ENCODE measurements at places on chromosomes 3 and 15.

- no peak for DNase-seq
These were observed 513.4 kb downstream of the SHQ1 start for GRCh38 chr3:72334681-72335457.

DNA sequence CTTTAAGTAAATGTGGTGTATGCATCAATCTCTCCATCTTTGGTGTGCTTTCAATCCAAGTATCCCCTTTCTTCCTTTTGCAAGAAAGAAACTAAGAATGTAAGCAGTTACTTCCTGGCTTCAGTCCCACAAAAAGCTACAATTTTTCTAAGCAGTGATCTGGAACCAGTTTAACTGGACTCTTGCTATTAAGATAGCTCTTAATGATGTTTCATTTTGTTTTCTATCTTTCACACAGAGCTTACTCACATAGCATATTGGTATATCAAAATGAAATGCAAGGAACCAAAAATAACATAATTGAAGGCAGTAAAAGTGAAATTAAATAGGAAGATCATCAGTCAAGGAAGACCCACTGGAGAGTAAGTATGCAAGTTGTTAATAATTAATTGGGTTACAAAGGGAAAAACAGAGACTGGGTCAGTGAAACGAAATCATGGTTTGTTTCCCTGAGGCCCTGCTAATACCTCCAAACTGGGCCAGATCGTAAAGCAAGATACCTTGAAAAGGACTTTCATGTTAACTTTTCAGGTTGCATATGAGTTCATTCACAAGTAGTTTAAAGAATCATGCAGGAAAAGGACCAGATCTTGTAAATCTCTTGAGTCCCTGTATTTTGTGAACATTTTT, 41.9 kb downstream of the GPR160 start:
- no peak for DNase-seq

- DNase-seq = no peak
These were observed 3.8 kb upstream of the ISL2 start for GRCh38 chr15:76332796-76333195.

GRCh38 chr3:142972092-142972753, 8.7 kb upstream of the PAQR9 start:
- DNase-seq = no peak

GRCh38 chr15:91465696-91466095, 365.6 kb downstream of the SV2B start:
- DNase-seq = no peak

DNA sequence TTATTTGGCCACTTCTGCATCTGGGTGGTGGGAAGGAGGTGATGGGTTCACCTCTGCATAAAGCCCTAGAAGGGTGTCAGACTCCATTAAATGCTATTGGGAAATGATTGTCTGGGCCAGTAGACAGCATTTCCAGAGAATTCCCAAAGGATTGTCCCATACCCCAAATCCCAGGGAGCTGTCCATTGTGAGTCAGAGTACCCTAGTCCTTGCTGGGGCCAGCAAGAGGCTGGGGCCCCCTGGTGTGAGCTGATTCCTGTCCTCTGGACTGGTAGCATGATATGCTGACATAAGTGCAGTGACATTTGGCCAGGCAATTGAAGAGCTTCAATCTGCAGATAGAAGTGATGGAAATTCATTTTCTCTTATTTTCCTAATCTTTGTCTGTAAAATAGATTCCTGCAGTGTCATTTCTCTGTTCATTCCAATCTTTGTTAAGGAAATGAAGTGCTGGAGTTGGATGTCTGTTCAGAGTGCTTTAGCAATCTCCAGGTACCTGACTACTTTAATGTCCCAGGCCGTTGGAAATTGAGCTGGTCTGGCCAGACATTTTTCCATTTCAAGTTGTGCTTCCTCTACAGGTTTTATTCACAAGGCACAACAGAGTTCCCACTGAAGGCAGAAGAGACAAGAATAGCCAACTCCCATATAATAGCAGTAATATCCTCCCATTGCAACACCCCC, 91.2 kb downstream of the RPLP1 start:
- no peak for DNase-seq
